Activated T-helper 2 cell treated with anti-CD3 and anti-CD28 coated beads, Interferon-gamma antibody, Interleukin-2, Interleukin-4, amounts not matched to agents 10 μg/mL and 5 μg/mL and 100 μg/mL, durations not matched to agents 14 hours and 24 hours and 36 hours (primary cell): ENCODE measurements at places on chromosomes 16 and 17. TPM values are rescaled to one million over a fixed set of nuclear protein-coding genes. Genes with fewer than 3 reads are reported as not detected.

DNA sequence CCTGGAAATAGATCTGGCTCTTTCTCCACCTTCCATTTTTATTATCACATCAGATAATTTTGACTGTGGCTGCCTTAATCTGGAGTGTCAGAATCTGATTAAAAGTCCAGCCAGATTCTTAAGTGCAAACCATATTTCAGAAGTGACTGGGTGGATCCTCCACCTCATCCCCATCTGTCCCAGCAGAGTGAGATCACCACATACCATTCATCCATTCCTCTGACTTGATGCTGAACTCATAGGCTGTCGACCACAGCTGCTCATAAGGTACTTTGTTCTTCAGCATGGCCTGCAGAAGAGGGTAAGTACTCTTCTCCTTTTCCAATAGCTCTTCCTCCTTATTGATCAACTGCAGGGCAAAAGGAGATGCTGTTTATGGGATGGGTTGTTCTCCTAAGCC, 53.5 kb downstream of the DNAH3 start:
- DNase-seq, result no peak

DNA sequence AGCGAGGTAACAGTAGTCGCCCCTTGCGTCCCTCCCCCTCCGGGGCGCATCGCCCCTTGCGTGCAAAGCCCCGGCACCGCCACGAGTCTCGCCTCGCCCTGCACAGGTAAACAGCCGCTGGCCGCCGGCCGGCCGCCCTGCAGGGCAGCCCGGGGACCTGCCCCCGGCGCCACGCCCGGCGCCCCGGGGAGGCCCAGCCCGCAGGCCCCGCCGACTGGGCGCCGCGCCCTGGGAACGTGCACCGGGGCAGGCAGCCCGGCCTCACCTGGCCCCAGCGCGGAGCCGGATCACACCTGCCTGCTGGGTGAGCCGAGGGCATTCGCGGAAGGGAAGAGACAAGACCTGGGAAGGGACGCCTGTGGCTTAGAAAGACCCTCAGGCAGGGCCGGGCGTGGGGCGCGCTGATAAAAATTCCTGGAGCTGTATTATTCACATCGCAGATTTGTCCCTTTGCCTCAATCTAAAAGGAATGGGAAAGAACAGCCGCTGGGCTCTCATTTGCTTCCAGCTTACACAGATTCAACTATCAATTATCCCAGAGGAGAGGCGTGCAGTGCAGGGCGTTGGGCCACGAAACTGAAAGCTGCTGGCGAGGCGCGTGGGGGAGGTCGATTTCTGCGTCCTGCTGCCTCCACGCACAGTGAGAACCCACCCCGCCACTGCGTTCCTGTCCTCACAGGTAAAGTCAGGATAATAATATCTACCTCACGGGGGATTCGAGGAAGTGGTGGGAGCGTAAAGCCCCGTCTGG, 451.9 kb downstream of the SLC39A11 start:
- DNase-seq, result no peak

DNA sequence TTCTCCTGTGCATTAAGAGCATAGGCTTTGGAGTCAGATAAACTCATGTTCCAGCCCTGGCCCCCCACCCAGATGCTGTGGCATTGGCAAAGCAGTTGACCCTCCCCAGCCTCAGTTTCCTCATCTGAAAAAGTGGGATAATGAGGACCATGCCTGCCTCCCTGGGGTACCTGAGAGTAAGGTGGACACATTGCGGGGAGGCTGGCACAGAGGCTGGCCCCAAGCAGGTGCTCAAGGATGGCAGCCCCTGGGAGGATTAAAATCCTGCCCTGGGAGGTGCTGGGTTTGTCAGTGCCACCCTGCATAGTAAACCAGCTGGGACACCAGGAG, 11.8 kb downstream of the ENPP7 start:
- no peak for DNase-seq

- no peak for DNase-seq
Measured at GRCh38 chr17:79915850-79916430, 76.7 kb upstream of the CBX4 start.

DNA sequence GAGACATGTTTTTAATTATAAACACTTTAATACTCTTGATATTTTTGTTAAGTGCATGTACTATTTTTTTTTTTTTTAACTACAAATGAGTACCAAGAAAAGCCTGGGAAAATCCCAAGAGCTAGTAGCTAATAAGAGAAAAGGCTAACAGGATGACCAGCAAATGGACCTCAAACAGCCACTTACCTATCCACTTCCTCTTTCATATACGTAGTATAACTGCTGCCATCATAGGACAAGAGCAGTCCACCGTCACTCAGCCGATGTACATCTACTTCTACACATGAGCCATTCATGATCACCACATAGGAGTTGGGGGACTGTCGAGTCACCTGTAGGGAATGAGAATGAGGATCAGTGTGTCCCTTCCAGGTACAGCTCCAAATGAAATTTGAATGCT, 128.0 kb upstream of the C17orf78 start:
- DNase-seq, result no peak

- no peak for DNase-seq
Measured at GRCh38 chr17:49616601-49617131, 41.0 kb downstream of the NXPH3 start.

HBM gene
- total RNA-seq, result not detected in 2 replicates

DNA sequence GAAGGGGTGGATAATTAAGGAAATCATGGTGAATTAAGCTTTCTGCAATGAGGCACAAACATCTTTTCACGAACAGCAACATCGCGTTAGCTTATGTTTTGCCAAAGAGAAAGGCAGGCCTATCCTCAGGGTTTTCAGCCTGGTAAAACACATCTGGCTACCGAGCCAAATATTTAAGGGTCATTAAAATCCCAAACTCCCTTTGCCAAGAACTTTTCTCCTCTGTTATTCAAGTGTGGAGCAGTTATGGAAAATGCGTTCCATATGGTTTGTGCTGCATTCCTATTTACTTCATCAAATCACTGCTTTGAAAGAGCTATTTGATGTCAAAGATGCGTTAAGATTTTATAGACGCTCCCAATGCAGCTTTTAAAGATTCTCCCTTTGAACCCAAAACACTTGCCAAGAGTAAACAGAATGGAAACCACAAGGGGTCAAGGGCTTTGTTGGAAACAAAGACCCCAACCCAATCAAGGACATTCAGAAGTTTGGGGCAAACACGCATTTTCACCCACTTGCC, 308.3 kb upstream of the CDH5 start:
- DNase-seq, result no peak

NPIPA5 gene
- 13.8 and 16.0 TPM in 2 replicates for total RNA-seq

COIL gene
- 20.3 and 23.1 TPM in 2 replicates for total RNA-seq

DNA sequence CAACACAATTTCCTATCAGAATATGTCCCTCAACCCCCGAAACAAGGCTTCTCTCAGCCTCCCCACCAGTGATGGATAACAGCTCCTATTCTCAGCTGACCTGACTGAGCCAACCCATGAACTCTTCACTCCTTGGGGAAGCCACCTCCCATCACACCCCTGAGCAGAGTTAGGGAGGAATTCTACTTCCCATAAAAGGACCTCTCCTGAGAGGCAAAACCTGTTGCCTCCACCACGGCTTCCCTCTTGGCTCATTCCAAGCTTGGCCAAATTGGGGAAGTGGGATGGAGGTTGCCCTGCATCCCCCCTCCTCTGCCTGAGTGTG, 5.7 kb upstream of the RASL10B start:
- DNase-seq, result no peak

ACSM3 gene
- total RNA-seq, result 3.9 and 5.5 TPM in 2 replicates
